ENCODE measurements at places on chromosomes 2 and 18.

GRCh38 chr2:172280571-172281361, 146.6 kb upstream of the ITGA6 start:
- DNase-seq, result no peak

DNA sequence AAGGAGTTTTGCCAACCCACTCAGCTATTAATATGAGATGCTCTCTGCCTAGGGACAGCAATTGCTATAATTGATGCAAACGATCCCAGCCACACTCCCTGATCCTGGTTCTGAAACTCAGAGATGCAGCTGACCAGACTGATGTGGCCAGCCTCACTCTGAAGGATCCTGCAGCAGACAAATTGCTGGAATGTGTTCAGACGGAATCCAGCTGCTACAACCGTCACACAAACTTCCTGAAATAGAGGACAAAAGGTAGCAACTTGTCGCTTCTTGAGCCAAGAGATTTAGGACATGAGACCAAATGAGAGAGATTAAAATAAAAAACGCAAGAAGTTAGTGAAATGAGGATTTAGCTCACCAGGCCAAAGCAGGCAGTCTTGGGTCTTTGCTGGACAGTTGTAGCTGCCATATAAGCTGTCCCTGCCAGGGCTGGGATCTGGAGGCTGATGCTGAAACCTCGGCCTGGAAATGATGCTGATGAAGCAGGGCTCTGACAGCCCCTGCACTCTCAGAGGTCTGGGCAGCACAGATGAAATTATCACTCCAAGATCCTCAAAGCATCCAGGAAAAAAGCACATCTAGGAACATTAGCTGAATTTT, 8.3 kb upstream of the YWHAQ start:
- no peak for DNase-seq

- no peak for DNase-seq
These were observed 67.0 kb upstream of the TCF7L1 start for GRCh38 chr2:85066006-85066740.

DNA sequence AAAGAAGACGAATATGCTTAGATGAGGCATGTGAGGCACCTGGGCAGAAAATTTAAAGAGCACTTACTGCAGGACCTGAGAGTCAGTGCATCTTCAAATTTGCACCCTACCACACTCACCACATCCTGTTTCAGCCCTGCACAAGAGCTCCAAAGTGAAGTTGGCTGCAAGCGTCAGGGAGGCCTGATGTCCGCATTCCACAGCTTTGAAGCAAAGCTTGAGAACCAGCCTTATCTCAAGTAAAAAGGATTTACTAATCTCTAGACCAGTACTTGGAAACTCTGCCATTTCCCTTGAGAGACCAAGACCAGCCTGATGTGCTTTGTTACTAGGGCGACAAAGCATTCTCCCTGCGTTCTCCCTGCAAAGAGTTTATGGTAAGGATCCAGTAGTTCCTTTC, 3.4 kb upstream of the ASNSD1 start:
- no peak for DNase-seq

DNA sequence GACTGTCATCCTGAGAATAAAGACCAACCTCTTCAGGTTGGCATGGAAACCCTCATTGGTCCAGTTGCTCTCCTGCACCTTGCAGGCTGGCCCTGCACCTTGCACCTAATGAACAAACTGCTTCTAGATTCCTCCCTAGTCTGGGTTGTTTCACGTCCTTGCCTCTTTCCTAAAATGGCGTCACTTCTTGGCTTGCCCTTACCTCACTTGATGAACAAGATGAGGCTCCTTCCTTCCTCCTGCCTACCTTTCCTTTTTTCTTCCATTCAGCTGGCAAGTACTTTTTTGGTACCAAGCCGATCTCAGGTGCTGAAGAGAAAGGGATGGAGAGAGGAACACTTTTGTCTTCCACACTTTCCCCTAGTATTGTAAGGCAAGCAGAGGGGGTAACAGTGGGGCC, 74.5 kb downstream of the MYCN start:
- no peak for DNase-seq

DNA sequence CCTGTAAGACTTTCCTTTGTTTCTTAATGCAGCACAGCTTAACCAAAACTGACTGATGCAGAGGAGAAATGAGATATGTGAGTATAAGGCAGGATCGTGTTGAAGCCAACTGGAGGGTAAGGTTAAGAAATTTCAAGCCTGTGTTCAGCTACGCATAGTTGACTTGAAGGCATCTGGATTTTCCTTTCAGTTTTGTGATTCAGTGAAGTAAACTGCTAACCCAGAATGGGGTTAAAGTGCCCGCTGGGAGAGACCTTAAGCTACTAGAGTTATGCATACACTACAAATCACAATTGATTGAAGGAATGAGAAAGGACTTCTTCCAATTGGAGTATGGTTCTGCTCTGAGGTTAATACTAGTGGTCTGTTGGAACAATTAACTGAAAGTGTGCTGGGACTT, 22.6 kb downstream of the THSD7B start:
- DNase-seq, result no peak

- DNase-seq, result peak; percentile 74
These were observed 16.7 kb upstream of the ADI1 start for GRCh38 chr2:3535794-3536681.

GRCh38 chr2:109700680-109701274, 86.6 kb downstream of the SOWAHC start:
- DNase-seq, result no peak

DNA sequence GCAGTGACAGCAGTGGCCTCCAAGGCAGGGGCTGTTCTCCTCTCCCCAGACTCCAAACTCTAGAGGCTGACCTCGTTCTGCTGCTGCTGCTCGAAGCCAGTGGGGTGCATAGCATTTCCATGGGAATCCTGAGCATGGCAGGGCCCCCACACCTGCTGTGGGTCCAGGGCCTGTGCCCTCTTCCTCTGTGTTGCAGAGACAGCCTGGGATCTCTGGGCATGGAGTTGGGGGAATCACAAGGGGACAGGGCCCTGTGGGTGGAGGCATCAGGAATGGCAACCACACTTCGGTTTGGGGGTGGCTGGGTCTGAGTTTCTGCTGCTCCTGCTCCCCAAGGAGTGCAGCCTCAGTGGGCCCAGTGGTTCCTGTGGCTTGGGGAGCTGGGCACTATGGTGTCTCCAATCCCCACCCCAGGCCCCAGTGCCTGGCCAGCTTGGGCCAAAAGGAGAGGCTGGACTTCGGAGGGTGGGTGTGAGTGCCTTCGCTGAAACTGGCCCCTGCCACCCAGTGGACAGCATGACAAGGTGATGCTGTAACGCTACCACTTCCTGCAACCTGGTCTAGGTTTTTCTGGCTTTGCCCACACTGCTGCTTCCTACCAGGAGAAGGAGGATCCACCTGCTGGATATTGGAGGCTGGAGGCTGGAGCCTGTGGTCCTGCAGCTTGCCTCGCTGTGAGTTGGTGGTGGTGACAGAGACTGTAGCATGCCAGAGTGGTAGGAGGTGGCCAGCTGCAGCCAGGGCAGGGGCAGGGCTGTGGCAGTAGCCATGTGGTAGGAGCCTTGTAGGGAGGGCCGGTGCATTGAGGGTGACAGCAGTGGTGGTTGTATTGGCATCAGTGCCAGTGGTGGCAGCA, 56.6 kb downstream of the SOWAHC start:
- DNase-seq, result no peak

- DNase-seq, result no peak
These were observed 5.7 kb upstream of the KRCC1 start for GRCh38 chr2:88061295-88061694.

DNA sequence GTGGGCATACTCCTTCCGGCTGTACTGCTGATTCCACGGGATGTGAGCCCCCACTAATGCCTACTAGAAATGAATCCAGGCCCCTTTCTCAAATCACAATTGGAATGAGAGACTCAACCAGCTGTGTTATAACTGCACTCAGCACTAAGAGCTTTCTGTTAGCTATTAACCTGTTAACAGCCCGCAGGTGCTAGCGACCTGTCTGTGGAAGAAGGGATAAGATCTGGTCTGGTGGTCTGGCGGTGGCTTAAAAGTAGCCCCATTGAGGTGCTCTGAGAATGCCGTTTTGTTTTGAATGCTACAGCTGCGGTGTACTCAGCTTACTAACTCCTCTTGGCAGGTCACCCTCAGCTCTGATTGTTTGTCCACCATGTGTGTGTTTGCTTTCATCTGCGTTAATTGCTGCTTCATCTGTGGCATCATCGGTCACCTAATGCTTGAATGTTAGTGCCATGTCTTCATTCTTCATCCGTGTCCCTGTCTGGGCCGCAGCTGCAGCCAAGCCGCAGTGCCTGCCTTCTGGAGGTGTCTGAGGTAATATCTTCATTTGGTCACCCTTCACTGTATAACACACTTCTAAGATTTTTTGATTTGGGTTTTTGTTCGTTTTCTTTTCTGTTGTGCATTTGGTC, 16.3 kb downstream of the RAB12 start:
- DNase-seq, result no peak

DNA sequence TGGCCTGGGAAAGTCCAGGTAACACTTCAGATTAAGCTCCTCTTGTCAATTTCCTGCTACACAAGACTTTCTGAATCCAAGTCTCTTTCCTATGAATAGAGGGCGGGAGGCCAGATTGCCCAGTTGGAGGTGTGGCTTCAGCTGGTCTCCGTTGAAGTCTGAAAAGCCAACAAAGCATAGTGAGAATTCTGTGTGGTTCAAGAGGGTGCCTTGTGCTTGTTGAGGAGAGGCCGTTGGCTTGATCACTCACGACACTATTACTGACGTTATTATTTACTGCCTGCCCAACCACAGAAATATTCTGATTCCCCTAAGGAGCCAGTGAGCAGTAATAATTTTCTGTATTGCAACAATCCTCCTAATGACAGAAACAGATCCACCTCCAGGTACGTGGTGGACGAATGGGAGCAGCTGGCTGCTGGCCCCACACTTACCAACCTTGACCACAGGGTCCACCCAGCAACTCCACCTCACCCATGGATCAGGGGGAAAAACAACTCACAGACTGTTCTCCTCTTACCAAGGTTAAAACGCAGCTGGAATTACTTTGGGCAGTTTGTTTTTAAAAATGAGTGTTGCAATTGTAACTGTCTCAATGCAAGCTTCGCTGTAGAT, 21.9 kb downstream of the NRP2 start:
- no peak for DNase-seq

- DNase-seq, result no peak
These were observed 21.6 kb downstream of the EPAS1 start for GRCh38 chr2:46318579-46319460.

DNA sequence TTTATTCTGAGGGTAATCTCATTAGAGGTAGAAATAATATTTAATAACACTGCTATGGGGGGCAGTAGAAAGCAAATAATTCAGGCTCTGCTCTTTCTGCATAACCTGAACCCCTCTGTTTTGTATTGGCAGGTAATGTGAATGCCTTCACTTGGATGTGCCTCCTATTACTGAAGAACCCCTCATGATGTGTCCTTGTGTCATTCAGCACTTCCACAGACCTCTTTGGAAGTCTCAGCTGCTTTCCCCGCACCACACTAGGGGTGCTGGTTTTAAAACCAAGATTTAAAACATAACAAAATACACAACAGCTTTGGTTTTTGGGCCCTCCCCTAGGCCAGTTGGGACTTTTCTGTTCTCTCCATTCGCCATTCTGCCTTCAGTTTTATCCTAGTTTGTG, 281.7 kb upstream of the MC4R start:
- no peak for DNase-seq

- no peak for DNase-seq
These were observed 11.1 kb downstream of the RAB3GAP1 start for GRCh38 chr2:135063210-135063609.

DNA sequence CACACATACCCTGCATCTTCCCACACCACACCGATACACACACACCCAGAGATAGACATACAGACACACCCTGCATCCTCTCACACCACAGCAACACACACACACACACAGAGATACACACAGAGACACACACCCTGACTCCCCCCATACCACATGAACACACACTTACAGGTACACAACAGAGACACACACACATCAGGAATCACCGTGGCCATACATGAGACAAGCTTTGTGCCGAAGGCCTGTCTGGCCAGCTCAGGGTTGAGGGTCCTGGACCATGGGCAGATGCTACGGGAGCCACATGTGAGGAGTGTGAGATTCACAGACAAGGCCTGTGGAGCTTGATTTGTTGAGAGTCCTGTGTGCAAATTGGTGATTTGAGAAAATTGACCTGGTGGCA, 15.6 kb downstream of the IMPA2 start:
- DNase-seq, result no peak

- DNase-seq, result no peak
These were observed 74.9 kb upstream of the DLX2 start for GRCh38 chr2:172177581-172177980.

DNA sequence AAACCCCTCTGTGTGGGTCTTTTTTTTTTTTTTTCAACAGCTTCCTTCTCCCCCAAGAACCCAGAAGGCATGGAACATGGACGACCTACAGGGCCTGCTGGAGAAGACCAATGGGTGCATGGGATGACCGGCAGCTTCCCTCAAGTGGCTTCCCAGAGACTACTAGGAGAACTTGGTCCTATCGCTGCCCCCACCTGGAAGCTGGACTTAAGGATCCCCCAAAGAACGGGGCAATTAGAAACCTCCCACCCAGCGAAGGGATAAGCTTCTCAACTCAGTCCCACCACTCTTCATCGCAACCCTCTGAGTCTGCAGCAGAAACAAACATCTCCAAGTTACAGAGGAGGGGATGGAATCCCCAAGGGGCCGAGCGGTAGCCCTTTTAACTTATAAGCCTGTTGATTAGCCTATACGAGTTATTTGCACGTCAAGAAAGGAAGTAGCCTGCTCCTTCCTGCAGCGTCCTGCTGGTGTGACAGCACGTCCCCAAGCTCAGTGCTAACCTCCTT, 1.4 kb downstream of the ACTR1B start:
- no peak for DNase-seq

DNA sequence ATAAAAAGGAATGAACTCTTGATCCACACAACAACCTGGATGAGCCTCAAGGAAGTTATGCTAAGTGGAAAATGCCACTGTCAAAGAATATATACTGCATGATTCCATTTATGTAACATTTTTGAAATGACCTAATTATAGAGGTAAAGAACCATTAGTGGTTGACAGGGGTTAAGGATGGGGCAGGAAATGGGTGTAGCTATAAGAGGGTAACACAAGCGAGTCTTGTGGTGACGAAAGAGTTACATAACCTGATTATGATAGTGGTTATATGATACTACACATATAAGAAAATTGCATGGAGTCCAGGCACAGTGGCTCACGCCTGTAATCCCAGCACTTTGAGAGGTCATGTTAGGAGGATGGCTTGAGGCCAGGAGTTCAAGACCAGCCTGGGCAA, 346.6 kb upstream of the PKDCC start:
- no peak for DNase-seq

GRCh38 chr2:86052676-86053075, 53.0 kb downstream of the POLR1A start:
- DNase-seq, result no peak
